ENCODE measurements at places on chromosomes 16 and 17.
A peak's percentile ranks its signal among the peaks of the same experiment; 100 is the strongest.

GRCh38 chr16:47175152-47175551, 31.4 kb upstream of the NETO2 start:
- DNase-seq: no peak

DNA sequence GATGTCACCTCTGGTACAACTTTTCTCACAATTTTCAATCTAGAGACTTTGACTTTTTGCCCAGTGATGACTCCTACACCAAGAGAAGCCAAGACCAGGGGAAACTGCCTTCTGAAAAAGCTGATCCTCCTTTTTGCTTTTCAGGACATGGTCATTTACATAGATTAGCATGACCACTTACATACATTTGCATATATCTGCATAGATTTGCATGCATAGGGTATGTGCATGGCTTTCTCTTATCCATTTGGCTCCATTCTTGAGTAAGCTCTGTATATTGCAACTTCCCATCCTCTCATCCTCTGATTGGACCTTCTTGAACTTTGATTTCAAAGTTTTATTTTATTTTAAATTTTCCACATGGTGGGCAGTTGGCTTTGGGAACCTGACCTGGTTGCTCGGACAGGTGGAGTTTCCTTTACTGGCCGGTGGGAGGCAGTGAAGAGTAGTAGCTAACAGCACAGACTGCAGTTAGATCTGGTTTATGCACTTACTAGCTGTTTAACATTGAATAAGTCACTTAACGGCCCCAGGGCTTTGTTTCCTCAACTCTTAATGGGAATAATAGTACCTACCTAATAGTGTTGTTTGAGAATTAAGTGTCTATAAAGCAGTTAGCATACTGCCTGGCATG, 92.9 kb downstream of the GPR139 start:
- no peak for DNase-seq

DNA sequence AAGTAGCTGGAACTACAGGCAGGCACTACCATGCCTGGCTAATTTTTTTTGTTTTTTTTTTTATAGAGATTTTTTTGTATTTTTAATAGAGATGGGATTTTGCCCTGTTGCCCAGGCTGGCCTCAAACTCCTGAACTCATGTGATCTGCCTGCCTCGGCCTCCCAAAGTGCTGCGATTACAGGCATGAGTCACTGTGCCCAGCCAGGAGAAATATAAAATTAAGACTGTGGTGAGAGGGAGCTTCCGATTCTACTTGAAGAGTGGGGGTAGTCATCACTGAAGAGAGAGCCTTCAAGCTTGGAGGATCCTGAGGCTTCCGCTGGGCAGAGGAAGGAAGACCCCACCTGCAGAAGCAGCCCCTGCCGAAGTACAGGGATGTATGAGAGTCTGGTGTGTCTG, 34.4 kb upstream of the RGS9 start:
- no peak for DNase-seq

DNA sequence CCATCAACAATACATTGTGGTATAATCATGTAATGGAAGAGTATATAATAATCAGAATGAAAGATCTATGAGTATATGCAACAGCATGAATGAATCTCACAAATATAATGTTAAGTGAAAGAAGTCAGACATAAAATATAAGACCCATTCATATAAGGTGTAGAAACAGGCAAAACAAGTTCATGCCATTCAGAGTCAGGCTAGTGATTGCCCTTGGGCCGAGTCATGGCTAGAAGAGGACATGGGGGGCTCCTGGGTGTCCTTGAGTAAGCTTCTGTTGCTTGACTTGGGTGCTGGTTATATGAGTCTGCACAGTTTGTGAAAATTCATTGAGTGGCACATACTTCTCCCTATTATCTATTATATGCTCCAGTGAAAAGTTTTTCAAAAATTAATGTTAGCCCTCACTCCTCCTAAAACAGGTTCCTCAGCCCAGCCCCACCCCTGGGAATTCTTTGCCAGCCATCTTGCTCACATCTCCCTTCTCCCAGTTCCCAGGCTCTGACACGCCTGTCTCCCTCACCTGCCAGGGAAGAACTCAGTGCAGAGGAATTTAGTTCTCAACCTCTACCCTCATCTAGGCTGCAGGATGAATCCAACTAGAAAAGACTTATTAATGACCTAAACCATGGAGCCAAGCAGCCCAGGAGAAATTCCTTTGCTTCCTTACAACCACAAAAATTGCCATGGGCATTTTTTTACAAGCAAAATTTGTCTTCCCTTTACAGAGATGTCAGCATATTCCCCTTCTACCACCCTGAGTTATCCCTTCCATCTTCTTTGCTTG, 52.4 kb upstream of the NFAT5 start:
- DNase-seq: no peak

GRCh38 chr16:76932541-76933211, 258.3 kb upstream of the MON1B start:
- no peak for DNase-seq

GRCh38 chr16:66223176-66223780, 143.2 kb upstream of the CDH5 start:
- DNase-seq: no peak

- DNase-seq: no peak
Observed at GRCh38 chr16:71414038-71414437, 27.8 kb downstream of the TLE7 start.

DNA sequence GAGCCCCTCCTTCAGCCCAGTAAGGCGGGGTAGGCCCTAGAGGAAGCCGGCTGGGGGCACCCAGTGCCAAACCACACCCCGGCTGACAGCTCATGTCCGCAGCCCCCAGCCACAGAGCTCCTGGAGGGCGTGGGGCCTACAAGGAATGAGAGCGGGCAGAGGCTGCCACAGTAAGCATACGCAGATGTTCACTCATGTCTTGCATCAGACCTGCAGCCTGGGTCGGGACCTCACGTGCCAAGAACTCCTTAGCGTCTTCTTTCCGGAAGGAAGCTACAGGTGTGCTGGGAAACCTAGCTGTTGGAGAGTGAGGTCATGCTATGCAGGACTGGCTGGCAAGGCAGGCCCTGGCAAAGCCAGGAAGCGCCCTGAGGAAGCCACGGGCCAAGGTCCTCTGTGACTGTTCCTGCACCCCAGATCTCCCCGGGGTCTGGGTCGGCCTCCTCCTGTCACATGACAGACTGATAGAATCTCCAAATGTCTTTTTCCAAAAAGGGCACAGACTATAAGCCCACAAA, 1.6 kb downstream of the ZNF598 start:
- DNase-seq: no peak

DNA sequence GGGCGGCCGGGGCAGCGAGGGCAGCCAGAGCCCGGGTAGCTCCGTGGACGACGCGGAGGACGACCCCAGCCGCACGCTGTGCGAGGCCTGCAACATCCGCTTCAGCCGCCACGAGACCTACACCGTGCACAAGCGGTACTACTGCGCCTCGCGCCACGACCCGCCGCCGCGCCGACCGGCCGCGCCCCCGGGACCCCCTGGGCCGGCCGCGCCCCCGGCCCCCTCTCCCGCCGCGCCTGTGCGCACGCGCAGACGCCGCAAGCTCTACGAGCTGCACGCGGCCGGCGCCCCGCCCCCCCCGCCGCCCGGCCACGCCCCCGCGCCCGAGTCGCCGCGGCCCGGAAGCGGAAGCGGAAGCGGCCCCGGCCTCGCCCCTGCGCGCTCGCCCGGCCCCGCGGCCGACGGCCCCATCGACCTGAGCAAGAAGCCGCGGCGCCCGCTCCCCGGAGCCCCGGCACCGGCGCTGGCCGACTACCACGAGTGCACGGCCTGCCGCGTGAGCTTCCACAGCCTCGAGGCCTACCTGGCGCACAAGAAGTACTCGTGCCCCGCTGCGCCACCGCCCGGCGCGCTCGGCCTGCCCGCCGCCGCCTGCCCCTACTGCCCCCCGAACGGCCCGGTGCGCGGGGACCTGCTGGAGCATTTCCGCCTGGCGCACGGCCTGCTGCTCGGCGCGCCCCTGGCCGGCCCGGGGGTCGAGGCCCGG, 36.1 kb upstream of the ZC3H18 start:
- peak; percentile 70 for DNase-seq

DNA sequence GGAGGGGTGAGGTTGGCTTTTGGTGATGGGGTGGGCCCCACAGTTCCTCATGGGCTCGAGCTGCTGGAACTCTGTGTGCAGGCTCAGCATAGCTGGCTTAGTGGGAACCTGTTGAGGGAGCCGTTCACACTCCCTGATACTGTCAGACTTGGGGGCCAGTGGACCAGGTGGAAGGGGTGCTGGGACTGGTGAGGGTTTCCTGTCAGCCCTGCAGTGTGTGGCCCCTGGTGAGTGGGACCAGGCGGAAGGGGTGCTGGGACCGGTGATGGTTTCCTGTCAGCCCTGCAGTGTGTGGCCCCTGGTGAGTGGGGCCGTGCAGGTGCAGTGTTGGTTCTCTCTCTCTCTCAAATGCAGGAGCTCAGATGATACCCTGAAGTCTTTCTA, 45.1 kb upstream of the ZNF750 start:
- peak; percentile 55 for DNase-seq

DNA sequence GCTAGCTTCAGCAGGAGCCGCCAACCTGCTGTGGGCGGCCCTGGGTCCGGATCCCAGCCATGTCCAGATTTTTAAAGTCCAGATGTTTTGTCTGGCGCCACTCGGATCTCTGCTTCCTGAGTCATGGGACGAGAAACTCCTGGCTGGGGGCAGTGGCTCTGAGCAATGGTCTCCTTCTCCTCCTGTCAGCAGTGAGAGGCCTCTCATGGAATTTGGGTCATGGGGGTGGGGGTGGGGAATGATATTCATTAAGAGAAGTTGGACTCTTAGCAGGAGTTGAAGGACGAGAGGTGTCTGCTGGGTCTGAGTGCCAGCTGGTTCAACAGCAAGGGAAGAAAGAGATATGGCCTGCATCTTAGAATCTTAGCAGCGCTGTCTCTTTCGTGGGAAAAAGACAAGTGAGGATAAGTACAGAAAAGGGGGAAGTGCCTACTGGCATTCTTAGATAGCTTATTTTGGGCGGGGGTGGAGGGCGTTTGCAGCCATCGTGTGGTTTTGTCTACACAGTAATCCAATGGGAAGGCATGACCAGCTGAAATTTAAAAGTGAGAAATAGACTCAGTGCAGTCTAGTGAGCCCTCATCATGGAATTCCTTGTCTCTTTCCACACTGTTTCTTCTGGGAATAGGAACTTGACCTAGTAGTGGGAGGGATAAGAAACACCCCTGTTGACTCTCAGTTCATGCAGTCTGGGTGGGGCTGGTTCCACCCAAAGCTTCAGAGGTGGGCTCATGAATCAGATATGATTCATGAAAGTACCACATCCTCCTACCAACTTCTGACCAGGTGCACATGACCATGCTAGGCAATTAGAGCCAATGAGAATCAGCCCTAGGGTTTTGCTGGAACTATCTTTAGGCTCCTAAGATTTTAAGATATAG, 80.5 kb downstream of the MYH13 start:
- DNase-seq: no peak

- no peak for DNase-seq
Observed at GRCh38 chr17:38590988-38591758, 14.6 kb downstream of the SRCIN1 start.

- DNase-seq: peak; percentile 61
Observed at GRCh38 chr17:74639704-74640151, 16.2 kb upstream of the CD300E start.

- DNase-seq: no peak
Observed at GRCh38 chr17:7281953-7282751, 634 bp downstream of the SLC2A4 start.

GRCh38 chr17:46078675-46079074, 79.6 kb downstream of the STH start:
- DNase-seq: no peak

GRCh38 chr17:47762728-47763127, 29.7 kb downstream of the TBX21 start:
- no peak for DNase-seq

GRCh38 chr16:87684106-87684677, 81.6 kb downstream of the KLHDC4 start:
- DNase-seq: no peak

GRCh38 chr17:27602721-27603420, 28.1 kb upstream of the LGALS9 start:
- peak; percentile 35 for DNase-seq

- DNase-seq: no peak
Observed at GRCh38 chr17:81522491-81523401, 5.4 kb upstream of the FSCN2 start.

- no peak for DNase-seq
Observed at GRCh38 chr17:59714255-59714654, 6.8 kb downstream of the VMP1 start.

- DNase-seq: no peak
Observed at GRCh38 chr16:86501989-86502855, 8.1 kb upstream of the FOXF1 start.

- DNase-seq: no peak
Observed at GRCh38 chr17:71164561-71164960, 956.3 kb upstream of the SOX9 start.

DNA sequence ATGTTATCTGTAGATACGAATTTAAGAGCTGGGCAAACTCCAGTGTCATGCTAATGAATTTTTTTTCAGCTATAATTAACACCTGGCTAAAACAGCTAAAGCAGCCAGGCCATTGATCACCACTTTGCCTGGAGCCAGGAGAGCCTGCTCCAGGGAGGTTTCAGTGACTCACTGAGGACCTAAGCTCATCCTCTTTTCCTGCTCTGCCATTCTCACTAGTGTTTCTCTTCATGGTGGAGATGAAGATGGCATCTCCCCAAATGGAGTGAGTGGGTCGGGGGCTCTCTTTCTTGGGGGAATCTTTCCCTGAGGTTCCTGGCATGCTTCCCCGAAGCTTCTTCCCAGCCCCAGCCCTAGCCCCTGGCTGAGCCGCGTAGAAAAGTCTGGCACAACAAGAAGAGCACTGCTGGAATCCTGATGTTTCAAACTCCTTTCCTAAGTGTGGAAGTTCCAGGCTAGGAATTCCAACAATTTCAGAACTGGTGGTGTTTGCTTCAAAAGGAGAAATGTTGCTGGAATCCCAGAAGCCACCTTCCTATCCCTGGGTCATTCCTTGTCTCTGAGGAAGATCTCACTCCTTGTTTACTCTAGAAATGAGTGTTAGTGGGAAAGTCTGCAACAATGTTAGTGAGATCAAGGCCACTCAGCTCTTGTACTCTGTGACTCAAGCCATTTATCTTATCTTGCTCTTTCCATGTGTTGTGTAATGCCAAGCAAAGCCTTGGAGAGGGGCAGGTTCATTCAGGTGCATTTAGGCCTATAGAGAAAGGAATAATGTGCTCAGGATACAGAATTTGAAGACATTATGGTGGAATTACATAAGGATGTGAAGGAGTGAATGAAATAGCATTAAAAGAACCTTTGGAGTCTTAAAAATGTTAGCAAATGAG, 26.0 kb upstream of the B4GALNT2 start:
- no peak for DNase-seq

- DNase-seq: no peak
Observed at GRCh38 chr17:28940675-28941074, 10.6 kb downstream of the PHF12 start.

DNA sequence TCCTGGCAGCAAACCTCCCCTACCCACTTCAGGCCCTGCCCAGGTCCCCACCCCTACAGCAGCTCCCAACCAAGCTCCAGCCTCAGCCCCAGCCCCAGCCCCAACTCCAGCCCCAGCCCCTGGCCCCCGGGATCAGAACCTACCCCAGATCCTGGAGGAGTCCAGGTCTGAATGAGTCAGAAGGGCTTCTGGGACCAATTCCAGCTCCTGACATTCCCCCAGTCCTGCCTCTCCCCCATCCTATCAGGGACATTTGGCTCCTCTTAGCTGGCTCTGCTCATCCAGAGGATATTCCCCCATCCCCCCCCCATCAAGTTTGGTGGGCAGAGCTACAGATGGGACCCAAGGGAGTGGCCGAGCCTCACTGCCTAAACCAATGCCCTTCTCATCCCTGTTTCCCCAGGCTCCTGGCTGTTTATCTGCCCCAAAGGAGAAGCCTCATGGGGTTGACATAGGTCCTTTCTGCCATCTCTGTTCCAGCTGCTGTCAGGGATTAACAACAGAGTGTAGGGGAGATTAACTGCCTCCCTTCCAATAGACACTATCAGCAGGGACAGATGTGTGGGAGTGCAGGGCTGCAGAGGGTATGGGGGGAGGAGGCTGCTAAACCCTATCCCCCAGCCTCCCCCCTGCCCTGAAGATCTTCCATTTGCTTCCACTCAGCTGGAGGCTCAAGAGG, 16.5 kb downstream of the CNTNAP1 start:
- no peak for DNase-seq
